Activated CD4-positive, alpha-beta T cell treated with anti-CD3 and anti-CD28 coated beads for 1 hour (primary cell): ENCODE measurements at places on chromosomes 12 and 14.

DNA sequence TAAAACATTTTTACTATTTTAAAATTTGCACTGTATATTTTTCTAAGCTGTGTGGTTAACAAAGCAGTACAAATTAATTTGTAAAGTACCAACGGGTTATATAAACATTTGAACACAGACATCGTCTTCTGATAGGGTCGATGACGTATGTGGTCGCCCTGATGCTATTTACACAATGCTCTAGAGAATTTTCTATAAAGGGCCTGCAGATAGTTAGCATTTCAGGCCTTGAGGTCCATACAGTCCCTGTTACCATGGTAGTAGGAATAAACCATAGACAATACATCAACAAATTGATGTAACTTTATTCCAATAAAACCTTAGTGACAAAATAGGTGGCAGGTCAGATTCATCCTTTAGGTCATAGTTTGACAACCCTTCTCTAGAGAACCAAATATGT, 25.7 kb upstream of the PDZRN4 start:
- DNase-seq = no peak

DNA sequence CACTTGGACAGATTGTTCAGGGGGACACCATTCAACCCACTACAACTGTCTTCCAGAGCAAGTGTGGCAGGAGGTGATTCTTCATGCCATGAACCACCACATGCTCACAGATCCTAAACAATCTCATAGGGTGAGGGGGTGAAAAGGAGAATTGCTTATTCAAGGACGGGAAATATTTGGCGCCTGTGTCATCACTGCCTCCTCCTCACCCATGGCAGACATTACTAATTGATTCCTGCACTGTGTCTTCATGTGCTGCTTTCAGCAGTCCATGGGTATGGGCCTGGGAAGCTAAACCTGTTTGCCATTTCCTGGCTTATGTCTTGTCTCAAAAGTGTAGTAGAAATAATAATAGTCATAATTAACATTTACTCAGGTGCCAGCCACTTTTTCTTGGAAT, 31.3 kb downstream of the MMAB start:
- no peak for DNase-seq

DNA sequence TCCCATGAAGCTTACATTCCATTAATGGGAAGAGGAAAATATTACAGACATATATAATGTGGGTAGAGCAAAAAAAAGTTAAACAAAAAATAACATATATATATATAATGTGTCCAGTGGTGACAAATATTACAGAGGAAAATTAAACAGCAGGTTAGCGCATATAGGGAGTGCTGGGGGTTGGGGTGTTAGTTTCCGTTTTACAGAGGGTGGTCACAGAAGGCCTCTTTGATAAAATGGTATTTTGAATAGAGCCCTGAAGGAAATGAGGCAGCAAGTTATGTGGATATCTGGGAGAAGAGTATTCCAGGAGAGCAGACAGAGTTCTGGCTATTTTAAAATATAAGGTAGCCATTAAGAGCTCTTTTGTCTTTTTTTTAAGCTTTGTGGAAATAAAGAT, 73.2 kb downstream of the DCAF5 start:
- DNase-seq = no peak

GRCh38 chr12:71160585-71160984, 2.8 kb upstream of the TSPAN8 start:
- DNase-seq = no peak

GRCh38 chr12:2795291-2796186, 769 bp downstream of the FKBP4 start:
- peak; percentile 62 for DNase-seq

DNA sequence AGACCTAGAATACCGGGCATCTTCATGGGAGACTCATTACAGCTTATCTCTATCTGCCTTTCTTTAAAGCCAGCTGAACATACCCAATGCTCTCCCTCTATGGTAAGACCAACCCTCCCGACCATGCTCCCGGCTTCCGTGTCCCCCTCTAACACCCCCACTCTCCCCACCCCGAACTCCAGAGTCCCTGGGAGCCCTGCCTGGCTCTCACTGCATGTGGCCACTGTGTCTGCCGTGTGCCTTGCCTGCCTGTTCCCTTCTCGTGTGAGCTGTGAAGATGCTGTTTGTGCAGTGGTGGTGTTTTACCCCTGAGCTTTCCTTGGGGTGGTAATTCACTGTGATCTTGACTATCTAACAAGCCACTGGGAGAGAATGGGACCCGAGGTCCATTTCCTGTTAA, 146.4 kb upstream of the FKBP4 start:
- DNase-seq = no peak

- DNase-seq = no peak
Measured at GRCh38 chr14:103304706-103305105, 29.3 kb upstream of the EIF5 start.

DNA sequence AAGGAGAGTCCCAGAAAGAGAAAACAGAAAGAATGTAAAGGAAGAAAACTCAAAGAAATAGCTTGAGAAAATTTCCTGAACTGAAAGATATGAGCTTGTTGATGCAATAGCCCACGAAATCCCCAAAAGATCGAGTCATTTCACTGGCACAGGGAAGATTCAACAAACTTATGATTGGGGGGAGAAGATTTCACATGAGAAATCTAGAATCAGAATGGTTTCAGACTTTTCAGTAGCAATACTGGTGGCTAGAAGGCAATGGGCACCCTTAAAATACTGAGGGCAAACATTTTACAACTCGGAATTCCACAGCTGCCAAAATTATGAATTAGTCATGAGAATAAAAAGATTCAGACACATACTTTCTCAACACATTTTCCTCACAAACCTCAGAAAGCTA, 8.9 kb upstream of the KRT7 start:
- DNase-seq = no peak

DNA sequence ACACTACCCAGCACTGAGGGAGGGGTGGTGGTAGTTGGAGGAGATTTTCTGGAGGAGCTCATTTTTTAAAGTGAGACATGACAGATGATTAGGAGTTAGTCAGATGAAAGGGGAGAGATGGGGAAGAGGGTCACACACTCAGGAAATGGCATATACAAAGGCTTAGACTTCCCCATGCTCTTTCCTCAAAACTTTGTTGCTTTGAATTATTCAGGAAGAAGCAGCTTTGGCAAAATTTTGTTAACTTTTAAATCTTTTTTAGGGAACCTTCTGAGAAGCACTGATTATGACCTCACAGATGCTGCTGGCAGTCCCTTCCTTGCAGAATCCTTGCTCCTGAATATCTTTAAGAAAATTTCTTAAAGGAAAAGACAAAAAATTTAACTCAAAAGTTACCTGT, 19.8 kb downstream of the ALDH6A1 start:
- DNase-seq = no peak

DNA sequence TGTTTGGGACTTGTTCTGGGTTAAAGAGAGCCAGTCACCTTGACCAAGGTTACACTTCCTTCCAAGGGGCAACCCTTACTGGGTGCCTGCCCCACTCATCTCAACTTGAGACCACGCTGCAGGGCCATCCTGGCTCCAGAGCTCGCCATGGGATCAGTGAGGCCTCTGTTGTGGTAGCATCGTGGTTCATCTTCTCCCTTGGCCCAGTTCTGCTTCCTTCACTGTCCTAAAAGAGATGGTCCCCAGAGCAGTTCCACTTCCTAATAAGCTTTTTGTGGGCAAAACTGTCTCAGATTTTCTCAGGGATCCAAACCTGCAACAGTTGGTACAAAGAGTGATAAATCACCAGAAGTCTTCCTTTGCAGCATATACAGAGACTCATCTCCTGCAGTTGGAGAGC, 165.9 kb upstream of the TMEM260 start:
- no peak for DNase-seq

- no peak for DNase-seq
Measured at GRCh38 chr12:22821985-22822384, 197.0 kb downstream of the ETNK1 start.

DNA sequence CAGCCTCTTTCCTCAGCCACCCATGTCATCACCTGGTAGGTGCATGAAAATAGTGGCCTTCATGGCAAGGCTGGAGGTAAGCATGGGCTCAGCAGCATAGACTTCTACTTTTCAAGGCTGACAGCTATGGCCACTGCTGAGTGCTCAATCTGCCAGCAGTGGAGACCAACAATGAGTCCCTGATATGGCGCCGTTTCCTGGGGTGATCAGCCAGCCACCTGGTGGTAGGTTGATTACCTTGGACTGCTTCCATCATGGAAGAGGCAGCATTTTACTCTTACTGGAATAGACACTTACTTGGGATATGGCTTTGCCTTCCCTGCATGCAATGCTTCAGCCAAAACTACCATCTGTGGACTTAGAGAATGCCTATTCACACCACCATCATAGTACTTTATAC, 39.5 kb upstream of the USP44 start:
- DNase-seq = no peak

DNA sequence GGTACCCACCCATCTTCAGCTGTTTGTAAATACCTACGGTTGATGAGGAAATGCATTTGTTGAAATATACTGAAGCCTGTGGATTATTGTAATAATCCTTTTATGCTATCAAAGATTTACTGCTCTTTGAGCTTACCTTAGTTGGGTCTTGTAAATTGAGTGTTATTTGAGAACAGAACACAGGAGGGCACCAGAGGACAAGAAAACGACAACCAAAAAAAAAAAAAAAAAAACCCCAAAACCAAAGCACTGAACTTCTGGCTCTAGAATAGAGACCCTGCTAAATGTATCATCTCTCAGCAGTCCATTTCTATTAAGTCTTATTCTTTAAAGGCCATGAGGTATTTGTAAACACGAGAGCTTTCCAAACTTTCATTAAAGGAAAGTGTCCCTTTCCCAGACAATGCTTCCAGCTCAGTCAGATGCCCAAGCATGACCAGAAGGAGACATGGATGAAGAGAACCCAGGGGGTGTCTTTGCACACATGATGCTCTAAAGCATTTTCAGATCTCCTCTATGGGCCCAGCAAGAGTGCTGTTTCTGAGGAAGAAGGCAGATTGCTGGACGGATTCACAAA, 763.9 kb downstream of the NRXN3 start:
- no peak for DNase-seq

DNA sequence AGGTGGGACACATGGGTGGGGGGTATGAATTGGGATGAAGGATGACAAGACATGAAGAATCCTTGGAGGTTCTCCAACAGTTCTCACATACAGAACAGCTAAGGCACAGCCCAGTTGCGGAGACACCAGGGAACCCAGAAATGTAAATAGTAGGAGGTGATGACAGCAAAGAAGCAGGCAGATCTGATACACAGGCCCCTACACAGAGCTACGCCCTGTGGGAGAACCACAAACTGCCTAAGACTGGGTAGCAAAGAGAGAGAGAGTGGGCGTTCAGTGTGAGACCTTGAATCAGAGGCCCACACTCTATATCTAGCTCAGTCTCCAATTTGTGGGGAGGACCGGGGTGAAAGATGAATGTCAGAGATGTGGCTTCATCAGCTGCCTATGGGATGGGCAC, 9.5 kb upstream of the NUMB start:
- DNase-seq = no peak

DNA sequence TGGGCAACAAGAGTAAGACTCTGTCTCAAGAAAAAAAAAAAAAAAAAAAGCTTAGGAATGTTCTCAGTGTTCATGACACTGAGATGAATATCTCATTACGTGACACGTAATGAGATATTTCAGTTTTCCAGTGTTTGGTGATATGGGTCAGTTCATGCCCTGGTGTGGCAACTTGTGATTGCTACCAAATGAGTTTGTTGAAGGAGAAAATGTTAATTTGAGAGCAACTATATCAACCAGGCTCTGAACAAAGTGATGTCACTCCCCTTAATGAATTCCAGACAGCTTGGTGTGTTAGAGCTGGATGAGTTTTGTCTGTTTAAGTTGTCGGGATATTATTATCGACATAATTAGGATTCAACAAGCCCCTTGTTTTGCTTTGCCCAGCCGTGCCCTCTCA, 211.7 kb downstream of the DPF3 start:
- no peak for DNase-seq

DNA sequence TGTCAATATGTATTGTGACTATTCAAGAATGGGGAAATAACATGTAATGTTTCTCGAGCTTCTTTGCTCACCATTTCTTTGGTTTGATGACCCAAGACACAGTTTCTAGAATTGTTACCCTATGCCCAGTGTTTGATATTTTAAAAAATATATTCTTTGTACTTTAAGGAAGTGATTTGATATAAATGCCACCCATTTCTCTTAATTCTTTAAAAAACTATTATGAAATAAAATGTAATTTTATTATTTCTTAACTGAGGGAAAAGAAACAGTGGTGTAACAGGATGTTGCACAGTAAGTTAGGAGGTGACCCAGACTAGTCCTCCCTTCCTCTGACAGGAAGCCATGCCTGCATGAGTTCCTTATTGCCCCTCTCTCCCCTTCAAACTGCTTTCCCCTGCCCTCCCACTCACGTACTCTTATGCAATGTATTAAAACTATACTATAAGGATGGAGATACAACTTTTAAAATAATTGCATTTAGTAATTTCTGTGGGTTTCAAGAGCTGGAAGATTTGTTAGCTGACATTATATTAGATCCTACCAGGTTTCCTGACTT, 279.4 kb downstream of the TMTC2 start:
- DNase-seq = no peak

DNA sequence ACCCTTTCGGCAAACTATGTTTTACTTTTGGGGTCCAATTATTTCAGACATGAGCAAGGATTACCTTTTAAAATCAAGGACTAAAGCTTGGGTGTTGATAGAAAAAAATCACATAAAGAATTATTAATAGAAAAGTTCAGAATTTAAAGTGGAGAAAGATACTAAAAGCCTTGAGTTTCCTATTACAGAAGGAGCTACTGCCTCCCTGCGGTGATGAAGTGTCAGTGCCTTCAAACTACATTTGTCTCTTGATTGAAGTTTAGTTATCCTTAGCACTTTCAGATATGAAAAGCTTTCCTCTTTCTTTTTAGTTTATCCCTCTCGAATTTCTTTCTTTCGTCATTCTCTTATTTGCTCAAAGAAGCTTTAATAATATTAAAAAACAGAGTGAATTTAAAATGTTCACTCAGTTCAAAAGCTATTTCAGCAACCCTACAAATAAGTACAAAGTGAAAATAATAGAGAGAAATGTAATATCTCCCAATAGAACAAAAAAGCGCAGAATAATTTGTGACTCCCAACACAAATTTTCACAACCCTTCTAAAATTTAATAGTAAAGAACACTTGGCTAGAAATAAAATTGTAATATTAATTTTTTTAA, 87.6 kb downstream of the SEC23A start:
- DNase-seq = no peak

- DNase-seq = no peak
Measured at GRCh38 chr12:91902860-91903683, 242.6 kb downstream of the BTG1 start.

GRCh38 chr14:84657911-84658310, 872.0 kb upstream of the FLRT2 start:
- no peak for DNase-seq

- no peak for DNase-seq
Measured at GRCh38 chr12:94498073-94498472, 38.4 kb upstream of the CEP83 start.

GRCh38 chr14:105384041-105384557, 14.2 kb upstream of the TEX22 start:
- DNase-seq = no peak

- no peak for DNase-seq
Measured at GRCh38 chr12:107493135-107493494, 192.5 kb upstream of the PWP1 start.

- no peak for DNase-seq
Measured at GRCh38 chr14:69693145-69693544, 73.8 kb upstream of the SRSF5 start.
